ENCODE measurements at places on chromosomes 2 and 18.

DNA sequence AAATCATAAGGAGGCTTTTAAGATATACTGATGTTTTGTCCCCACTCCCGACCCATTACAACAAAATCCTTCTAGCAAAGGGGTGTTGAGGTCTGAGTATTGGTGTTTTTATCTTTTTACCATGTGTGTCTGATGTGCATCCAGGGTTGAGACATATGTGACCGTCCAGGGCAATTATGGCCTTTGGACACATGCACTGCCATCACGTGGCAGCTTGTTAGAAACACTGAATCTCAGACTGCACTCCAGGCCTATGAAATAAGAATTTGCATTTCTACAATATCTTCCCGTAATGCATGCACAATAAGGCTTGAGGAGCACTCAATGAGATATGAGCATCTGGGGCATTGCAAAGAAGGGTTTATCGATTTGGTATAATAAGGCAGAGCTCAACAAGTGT lies 235.1 kb upstream of the ZNF804A start:
- DNase-seq = no peak

DNA sequence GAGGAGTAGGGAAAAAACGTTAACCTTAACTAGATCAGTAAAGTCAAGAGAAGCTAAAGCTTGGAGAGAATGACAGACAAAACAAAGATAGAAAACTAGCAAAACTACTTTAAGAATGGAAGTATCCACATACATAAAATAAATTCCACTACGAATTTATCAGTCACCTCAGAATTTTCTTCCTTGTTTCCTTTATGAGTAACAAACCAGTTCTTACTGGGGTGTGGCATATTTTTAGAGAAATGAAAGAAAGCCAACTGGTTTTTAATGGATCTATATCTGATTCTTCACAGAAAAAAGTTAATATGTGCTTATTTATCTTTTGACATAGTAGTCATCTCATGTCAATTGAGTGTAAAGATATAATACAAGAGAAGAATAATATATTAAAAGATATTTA lies 2033.7 kb upstream of the CELF4 start:
- no peak for DNase-seq

GRCh38 chr2:18781541-18782280 lies 192.3 kb upstream of the NT5C1B start:
- no peak for DNase-seq

- DNase-seq = no peak
These were observed 983.2 kb upstream of the CDH2 start for GRCh38 chr18:29160170-29160569.

- no peak for DNase-seq
These were observed 493.2 kb upstream of the FANCL start for GRCh38 chr2:58734365-58734764.

DNA sequence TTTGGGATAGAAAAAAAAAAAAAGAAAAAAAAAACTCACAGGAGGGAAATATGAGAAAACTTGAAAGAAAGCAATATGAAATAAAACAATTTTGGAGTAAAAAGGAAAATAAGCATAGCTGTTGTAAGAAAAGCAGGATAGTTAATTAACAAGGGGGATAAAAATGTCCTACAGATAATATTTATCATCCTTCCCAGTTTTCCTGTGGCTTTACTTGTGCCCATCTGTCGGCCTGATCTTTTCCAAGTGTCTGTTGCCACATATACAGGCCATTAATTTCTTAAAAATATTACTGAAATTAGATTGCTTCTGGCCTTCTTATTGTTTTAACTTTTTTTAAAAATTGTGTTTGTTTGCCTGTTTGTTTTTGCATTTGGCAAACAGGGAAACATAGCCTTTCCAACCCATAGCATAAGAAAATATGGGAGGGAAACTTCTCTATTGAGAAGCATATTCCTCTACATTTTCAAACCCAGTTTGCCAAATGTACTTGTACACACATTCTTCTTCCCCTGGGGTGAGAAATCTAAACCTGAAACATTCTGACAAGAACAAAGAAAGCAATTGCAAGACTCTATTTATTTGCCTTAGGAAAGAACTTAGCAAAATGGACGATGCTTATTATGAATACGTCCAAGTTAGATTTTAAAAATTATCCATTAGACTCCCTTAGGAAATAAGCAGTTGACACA lies 272.3 kb downstream of the CDH20 start:
- no peak for DNase-seq

DNA sequence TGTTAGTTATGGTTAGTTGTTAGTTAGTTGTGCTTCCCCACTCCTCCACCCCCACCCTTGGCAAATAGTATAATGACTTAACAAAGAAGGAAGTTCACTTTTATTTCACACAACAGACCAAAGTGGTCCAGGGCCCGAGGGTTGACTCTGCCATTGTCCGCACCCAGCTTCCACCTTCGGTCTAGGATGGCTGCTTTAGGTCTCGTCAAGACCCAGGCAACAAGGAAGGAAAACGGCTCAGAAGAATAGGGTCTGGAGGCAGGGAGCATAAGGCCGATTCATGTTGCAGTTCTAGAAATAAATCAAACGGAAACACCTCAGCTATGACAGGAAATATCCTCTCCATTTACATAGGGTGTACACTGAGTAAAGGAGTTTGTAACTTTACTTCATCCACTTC lies 206.0 kb upstream of the CXCR4 start:
- DNase-seq = peak; percentile 23

DNA sequence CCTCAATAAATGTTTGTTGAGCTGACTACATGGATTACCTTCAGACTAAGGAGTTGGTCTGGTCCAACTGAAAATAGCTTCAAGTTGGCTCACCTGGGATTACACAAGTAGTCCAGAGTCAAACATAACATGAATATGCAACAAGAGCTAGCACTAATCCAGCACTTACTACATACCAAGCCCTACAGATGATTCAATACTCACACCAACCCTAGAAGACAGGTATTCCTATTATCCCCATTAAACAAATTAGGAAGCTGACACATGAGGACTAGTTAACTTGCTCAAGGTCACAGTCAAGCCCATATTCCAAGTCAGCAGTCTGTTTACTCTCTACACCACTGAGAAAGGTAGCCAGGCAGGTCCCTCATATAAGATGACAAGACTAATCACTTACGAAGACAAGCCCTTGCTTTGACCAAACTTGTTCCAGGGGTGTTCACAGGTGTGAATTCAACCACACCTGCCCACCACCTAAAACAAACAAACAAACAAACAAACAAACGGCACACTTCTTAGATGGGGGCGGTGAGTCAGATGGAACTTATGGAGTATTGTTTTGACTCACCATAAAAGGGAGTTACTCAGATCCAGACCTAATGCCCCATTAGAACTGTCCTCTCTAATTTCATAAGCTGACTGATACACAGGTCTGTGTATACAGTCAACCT lies 29.1 kb downstream of the TMEM131 start:
- DNase-seq = no peak

DNA sequence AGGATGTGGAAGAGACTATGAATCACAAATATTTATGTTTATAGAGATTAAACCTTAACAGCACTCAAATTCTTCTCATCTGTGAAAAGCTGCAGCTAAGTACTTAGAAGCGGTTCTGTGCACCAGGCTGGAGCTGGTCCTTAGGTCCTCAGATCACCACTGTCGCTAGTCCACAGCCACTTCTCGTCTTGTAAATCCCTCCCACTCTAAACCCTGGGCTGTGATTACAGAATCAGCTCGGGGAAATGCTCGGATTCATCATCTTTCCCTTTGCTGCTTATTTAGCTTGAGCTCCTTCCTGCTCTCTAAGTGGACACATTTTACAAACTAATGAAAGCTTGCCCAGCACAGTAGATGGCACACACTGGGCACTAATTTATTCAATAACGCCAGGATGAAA lies 61.7 kb downstream of the RNF152 start:
- DNase-seq = no peak

- no peak for DNase-seq
These were observed 22.5 kb upstream of the NEDD4L start for GRCh38 chr18:58021504-58021903.

- no peak for DNase-seq
These were observed 49.3 kb downstream of the TNP1 start for GRCh38 chr2:216810399-216811160.

DNA sequence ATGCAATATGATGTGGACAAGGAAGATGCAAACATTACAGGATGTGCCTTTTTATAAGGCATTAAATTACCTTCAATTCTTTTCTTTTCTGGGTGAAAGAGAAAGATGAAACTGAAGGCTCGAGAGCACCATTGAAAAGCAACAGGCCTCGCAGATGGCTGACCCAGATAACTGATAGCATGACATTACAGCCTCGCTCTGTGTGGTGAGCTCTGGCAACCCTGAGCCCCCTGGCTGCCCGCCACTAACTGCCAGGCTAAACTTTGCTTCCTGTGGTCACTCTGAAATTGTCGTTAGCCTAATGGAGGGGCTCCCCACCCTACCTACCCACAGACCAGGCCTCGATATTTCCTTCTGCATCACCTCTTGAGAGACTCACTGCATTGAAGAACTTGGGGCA lies 516.8 kb upstream of the FANCL start:
- no peak for DNase-seq

GRCh38 chr2:64762301-64762997 lies 108.7 kb upstream of the SERTAD2 start:
- DNase-seq = no peak

DNA sequence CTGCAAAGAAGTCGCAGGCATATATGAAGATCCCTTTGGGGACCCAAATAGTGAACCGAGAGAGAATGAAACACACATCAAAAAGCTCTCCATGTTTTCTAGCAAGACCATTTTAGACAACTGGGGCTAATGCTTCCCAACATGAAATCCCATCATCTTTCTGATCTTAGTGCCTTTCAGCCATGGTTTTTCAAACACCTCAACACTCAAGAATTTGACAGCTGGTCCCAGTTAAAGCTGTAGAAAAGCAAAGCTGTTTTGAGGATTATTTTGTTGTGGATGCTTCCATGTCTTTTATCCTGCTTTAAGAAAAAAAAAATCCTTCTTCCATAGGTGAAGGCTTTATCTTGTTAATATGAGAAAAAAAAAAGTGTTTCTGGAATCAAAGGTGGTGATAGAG lies 259.1 kb downstream of the STK39 start:
- no peak for DNase-seq

GRCh38 chr18:44654573-44654972 lies 26.1 kb upstream of the SETBP1 start:
- no peak for DNase-seq

GRCh38 chr18:8008033-8008432 lies 440.9 kb downstream of the PTPRM start:
- no peak for DNase-seq

GRCh38 chr2:151669585-151670081 lies 64.6 kb downstream of the NEB start:
- DNase-seq = no peak

- no peak for DNase-seq
These were observed 38.7 kb downstream of the PHLPP1 start for GRCh38 chr18:62754026-62754425.

DNA sequence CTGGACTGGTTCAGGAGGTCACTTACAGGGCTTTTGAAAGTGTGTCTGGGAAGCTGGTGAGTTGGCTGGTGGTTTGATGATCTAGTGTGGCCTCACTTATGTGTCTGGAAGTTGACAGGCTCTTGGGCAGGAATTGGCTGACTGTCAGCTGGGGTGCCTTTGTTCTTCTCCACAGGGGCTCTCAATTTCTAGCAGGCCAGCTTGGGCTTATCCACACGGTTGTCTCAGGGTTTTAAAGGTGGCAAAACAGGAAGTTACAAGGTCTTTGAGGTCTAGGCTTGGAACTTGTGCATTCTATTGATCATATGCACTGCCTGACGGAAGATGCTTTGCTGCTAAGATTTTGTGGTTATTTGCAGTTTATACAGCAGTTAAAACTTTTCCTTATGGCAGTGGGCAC lies 52.0 kb upstream of the CELF4 start:
- no peak for DNase-seq

GRCh38 chr18:35024196-35024595 lies 17.0 kb upstream of the MAPRE2 start:
- no peak for DNase-seq

GRCh38 chr2:862355-862687 lies 88.3 kb upstream of the SNTG2 start:
- no peak for DNase-seq

- DNase-seq = no peak
These were observed 50.9 kb downstream of the KDM3A start for GRCh38 chr2:86492048-86492453.

DNA sequence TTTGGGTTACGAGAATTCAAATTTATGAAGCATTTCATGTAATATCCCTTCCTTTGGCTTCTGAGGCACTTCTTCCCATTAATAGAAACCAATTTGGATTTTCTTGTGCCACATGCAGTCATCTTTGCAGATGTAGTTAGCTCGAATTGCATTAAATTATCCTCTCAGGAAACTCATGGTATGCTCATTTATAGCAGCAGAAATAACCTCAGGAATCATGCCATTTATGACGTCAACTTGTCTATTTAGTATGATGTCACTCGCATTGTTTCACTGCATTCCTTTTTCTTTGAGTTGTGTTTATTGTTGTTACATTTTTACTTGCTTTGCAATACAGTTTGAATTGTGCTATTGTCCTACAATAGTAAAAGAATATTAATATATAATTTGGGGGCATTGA lies 163.8 kb downstream of the RBM43 start:
- DNase-seq = no peak

DNA sequence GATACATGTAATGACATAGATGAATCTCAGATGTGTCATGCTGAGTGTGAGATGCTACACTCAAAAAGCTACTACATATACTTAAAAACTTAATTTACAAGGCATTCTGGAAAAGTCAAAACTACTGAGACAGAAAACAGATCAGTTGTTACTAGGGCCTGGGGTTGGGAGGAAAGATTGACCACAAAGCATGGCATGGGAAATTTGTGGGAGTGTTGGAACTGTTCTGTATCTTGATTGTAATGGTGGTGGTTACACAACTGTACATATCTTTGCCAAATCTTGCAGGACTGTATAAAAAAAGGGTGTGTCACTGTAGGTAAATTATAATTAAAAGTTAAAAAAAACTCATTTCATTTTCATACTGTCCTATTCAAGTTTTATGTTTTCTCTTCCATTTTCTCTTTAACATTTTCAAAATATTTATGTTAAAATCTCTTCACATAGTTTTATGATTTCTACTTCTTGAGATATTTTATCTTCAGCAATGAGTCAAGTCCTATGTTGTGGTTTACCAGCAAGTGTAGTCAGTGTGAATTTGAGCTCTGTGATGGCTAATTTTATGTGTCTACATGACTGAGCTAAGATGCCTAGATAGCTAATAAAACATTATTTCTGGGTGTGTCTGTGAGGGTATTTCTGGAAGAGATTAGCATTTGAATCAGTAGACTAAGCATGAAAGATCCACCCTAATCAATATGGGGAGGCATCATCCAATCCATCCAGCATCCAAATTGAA lies 58.6 kb upstream of the VRK2 start:
- no peak for DNase-seq
